ENCODE measurements at places on chromosomes 5 and 9.

DNA sequence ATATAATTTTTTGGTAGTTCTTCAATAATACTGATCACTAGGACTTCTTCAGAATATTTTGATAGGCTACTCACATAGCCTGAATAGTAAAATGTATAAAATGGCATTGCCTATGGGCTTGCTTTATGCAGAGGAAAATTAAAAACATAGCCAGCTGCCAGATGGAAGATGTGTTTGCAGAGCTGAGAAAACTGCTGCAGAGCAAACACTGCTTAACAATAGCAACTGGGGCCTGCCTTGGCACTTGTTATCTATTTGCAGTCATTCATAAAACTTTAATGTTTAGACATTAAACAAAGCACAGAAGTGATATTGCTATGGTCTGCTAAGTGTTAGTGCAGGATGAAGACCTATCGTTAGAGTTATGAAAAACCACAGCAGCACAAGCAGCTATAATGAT lies 151.5 kb upstream of the SMC2 start:
- H3K36me3 ChIP-seq: no peaks in the 10 kb centered on the region
- no peaks in the 10 kb centered on the region for H3K27me3 ChIP-seq
- no peak overlapping the region for H3K4me3 ChIP-seq
- no peak overlapping the region for H3K27ac ChIP-seq
- DNase-seq: no peak

- no peak overlapping the region for H3K27ac ChIP-seq
- H3K4me1 ChIP-seq: peaks cover 4% of the 10 kb centered on the region
- no peaks in the 10 kb centered on the region for H3K36me3 ChIP-seq
Observed at GRCh38 chr5:36078430-36078829, 11.7 kb upstream of the UGT3A2 start.

DNA sequence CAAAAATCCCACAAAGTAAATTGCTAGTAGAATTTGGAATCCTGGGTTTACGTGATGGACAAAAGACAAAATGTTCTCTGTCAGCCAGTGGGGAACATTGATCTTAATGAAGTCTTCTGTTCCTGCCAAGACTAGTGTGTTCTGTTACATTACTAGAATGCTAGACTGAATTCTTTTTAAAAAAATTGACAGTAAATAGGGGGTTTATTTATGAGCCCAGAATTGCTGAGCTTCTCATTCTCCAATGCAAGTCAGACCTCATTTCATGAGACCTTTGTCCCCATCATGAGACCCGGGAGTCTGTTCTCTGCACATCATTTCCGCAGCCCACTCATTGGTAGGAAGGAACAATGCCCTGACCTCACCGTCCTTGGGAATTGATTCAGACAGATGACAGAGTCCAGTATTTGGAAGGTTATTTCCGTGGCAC lies 173.8 kb upstream of the OTULINL start:
- no peak overlapping the region for H3K27ac ChIP-seq
- no peaks in the 10 kb centered on the region for H3K27me3 ChIP-seq
- no peak overlapping the region for H3K4me3 ChIP-seq
- H3K36me3 ChIP-seq: peaks cover 29% of the 10 kb centered on the region

GRCh38 chr9:76373173-76373783 lies 20.9 kb downstream of the RFK start:
- no peak overlapping the region for H3K27ac ChIP-seq
- no peak overlapping the region for H3K4me3 ChIP-seq
- peaks cover 6% of the 10 kb centered on the region for H3K4me1 ChIP-seq
- no peaks in the 10 kb centered on the region for H3K36me3 ChIP-seq
- H3K27me3 ChIP-seq: no peaks in the 10 kb centered on the region
- DNase-seq: no peak

DNA sequence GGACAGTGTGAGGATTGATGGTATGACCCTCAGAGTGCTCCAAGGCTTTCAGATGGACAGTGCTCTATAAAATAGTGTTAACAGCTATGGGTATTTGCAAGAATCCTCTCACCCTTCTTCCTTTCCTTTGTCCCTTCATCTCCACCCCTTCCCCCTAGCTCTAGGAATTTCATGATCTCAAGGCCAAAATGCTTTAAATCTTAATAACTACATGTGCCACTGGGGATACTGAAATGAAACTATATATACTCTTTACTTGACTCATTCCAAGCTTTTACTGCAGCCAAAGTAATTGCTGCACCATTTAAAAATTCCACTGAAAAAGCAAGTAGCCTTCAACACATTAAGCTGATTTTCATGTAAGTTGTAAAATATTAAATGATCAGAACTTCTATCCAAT lies 361.6 kb upstream of the SLC30A5 start:
- no peaks in the 10 kb centered on the region for H3K27me3 ChIP-seq
- DNase-seq: no peak
- no peak overlapping the region for H3K27ac ChIP-seq
- no peaks in the 10 kb centered on the region for H3K36me3 ChIP-seq

- no peak overlapping the region for H3K4me3 ChIP-seq
- H3K27ac ChIP-seq: no peak overlapping the region
- H3K27me3 ChIP-seq: no peaks in the 10 kb centered on the region
- no peaks in the 10 kb centered on the region for H3K36me3 ChIP-seq
- H3K4me1 ChIP-seq: peaks cover 11% of the 10 kb centered on the region
Observed at GRCh38 chr5:135097390-135097789, 63.4 kb upstream of the PITX1 start.

GRCh38 chr5:147051193-147051592 lies 172.6 kb upstream of the PPP2R2B start:
- peaks cover 2% of the 10 kb centered on the region for H3K4me1 ChIP-seq
- no peak overlapping the region for H3K4me3 ChIP-seq
- DNase-seq: no peak
